T-helper 1 cell (primary cell): ENCODE measurements at places on chromosomes 7 and 10.

GRCh38 chr10:114674346-114674745 is 16.3 kb upstream of the ABLIM1 start:
- no peak for DNase-seq

GRCh38 chr7:135669774-135670173 is 7.5 kb downstream of the STMP1 start:
- DNase-seq: no peak

DNA sequence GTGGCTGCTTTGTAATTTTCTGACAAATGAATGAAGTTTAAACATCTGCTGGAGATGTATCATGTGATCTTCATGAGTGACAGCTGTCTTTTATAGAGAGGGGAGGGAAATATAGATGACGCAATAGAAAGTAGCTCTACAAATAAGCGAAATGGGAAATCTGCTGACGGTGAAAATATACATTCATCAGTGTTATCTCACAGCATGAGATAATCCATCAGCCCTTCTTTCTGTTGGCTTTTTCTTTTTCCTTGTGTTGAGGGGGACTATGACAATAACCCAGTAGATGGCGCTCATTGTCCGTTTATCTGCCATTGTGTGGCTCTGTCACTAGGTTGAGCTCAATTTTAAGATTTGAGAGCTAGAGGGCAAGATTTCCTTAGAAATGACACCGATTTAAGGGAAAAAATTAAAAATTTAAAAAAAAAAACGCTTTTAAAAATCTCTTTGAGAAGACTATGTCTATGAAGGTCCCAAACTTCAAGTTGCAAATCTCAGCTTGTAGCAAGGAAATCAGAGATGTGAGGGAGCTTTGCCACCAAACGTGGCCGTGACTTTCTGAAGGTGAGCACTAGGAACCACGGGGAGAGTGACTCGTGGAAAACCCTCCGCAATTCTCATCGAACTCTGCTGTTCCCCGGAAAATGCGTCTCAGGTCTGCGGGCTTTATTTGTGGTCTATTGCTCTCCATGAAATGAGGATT is 114.6 kb upstream of the SFMBT2 start:
- DNase-seq: peak; percentile 34

DNA sequence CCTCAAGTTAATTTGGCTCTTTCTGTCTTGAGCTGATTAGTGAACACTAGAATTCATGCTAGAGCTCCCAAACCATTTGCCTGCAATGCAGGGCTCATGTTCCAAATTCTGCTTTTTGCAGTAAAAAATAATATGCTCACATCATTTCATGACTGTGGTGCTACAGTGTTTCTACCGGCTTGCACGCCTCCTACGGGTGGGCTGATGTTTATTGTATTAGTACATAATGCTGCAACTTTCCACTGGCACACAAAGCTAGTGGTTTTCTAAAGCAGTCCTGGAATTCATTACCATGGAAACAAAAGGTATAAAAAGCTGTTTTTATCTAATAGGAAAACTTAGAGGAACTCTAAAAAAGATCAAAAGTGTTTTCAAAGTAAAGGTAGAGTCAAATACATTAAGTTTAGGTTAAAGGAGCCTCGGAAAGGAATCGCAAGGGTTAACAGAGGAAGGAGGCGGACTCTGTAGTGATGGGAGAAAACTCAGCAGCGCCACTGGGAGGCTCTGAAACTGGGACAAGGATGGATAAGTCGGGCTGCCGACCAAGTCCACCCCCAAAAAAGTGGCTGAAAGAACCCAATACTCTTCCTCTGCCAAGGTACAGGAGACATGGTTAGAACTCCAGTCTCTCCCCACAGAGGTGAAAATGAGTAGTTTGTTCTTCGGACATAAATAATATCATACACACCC is 25.9 kb downstream of the GRM8 start:
- DNase-seq: no peak

DNA sequence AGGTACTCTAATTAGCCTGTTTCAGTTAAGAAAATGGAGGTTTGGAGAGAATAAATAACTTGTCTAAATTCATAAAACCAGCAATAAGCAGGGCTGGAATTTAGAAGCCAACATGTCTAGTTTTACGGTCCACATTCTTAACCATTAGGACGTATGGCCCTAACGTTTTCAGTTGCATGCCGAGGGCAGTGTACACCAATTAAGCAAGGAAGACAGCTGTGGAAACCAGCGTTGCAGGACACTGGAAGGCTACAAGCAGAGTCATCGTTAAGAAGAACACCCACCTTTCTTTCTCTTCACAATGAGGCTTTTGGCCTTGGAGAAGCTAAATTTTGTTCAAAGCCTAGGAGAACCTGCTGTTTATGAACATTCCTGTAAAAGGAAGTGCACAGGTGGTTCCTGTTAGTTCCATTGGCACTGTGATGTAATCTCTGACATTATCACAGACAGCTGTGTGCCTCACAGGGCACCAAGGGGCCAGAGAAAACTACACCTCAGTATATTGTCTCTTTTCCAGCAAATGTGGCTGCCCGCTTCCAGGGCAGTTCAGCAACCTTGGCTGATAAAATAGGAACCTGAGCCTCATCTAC is 21.0 kb downstream of the MPP7 start:
- DNase-seq: no peak

GRCh38 chr7:111513566-111513965 is 48.7 kb downstream of the IMMP2L start:
- DNase-seq: no peak

GRCh38 chr10:23543691-23544380 is 105.0 kb downstream of the OTUD1 start:
- no peak for DNase-seq

GRCh38 chr7:42699380-42700178 is 212.3 kb downstream of the C7orf25 start:
- DNase-seq: no peak
